LoVo (cell line): ENCODE measurements at places on chromosomes 4 and X.

DNA sequence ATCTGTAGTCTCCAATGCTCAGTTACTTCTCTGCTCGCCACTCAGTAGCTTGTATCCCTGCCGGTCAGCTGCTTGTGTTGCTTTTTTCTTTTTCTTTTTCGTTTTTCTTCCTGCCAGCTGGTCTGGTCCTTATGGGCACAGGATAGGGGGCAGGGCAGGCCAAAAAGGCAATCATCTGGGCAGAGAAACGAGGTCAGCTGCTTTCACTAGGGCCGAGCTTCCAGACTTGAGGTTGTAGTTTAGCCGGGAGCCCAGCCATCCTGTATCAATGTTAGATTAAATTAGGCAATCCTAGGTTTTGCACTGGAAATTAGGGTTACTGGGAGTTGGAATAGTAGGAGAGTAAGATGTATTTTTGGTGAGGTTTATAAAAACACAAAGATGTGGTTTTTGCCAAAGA, 3.4 kb downstream of the ARSF start:
- no peak for DNase-seq

DNA sequence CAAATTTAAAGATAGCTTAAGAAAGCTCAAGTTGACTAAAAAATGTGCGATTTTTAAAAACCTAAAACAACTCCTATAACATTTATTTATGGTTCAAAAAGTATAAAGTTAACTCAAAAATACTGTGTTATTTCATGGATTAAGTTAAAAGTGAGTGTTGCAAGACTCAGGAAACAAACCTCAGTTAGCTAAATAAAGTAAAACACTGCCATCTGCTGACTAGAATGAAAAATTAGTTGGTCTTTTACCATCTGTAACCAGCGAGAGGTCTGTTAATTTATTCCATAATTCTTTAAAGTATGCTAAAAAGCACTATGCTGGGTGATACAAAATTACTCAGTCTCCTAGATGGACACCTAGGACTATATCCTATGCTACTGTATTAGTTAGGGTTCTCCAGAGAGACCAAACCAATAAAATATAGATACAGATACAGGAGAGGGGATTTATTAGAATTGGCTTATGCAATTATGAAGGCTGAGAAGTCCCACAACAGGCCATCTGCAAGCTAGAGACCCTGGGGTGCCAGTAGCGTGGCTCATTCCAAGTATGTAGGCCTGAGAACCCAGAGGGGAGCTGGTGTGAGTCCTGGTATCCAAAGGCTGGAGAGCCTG, 4.9 kb upstream of the WDFY3 start:
- peak; percentile 63 for DNase-seq

- DNase-seq, result no peak
Measured at GRCh38 chrX:72394518-72395170, 88.9 kb upstream of the CITED1 start.

- DNase-seq, result no peak
Measured at GRCh38 chr4:108465886-108466500, 154.4 kb upstream of the RPL34 start.

DNA sequence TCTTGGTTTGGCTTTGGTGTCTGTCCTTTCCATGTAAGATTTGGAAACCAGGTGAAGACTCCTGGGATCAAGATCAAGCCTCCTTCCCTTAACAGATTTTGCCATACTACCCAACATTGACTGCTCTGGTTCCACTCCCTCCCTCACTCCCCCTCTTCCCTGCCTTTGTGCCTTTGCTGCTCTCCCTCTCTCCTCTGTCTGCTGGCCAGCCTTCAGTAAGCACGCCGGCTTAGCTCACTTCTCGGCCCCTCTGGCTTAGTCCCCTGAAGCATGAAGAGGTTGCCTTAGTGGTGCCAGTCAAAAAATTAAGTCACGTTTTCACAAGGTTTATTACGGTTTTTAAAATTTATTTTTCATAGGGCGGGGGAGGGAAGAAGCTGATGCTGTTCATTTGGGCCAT, 6.0 kb downstream of the GRIA3 start:
- DNase-seq, result no peak

DNA sequence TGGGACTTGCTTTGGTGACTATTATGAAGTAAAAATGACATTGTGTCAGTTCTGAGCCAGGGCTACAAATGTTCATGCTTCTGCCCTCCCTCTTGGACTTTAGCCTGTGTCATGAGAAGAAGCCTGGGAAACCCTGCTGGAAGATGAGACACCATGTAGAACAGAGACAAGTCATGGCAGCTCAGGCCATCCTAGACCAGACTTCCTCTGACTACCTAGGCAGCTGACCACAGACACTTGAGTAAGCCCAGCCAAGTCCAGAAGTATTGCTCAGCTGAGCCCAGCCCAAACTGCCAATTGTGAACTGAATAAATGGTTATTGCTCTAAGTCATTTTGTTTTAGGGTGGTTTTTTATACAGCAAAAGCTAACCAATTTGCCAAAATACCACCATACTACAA, 467.6 kb upstream of the CNKSR2 start:
- no peak for DNase-seq

DNA sequence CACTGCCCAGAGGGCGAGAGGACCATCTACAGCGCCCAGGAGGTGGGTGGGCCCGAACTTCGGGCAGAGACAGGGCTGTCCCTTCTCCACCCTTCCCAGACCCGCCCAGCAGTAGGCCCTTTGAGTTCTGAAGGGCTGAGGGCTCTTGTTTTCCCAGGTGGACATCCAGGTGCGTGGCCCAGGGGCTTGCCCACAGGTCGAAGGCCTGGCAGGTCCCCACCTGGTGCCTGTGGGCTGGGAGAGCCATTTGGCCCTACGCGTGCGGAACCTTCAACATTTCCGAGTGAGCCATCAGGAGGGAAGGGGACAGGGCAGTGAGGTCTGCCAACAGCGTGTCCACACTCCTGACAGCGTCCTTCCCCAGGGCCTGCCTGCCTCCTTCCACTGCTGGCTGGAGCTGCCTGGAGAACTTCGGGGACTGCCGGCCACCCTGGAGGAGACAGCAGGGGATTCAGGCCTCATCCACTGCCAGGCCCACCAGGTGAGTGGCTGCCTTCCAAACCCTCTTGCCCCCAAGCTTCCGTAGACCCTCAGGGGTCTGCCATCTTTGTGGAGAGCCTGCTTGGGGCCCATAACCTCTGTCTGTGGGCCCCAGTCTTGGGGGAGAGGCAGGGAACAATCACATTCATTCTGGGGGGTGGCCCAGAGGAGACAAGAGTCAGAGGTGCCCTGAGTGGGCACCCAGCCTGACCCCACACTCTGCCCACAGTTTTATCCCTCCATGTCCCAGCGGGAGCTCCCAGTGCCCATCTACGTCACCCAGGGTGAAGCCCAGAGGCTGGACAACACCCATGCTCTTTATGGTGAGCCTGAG, 6.8 kb downstream of the PLXNB3 start:
- no peak for DNase-seq

DNA sequence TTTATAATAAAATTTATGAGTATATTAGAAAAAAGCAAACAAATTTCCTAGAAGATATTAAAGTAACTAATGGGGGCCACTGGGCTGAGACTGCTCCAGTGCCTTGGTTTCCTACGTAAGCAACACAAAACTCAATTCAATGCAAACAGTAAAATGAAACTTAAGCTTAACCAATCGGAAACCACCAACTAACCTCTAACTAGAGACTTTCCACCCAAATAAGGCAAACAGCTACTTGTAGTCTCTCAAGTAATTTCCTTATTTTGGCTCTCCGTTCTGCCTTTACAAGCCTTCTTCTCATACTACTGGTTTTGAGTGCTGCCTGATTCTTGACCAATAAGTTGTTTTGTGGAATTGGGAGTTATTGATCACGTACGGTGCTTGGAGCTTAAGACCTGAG, 167.3 kb upstream of the VEGFC start:
- DNase-seq, result no peak

DNA sequence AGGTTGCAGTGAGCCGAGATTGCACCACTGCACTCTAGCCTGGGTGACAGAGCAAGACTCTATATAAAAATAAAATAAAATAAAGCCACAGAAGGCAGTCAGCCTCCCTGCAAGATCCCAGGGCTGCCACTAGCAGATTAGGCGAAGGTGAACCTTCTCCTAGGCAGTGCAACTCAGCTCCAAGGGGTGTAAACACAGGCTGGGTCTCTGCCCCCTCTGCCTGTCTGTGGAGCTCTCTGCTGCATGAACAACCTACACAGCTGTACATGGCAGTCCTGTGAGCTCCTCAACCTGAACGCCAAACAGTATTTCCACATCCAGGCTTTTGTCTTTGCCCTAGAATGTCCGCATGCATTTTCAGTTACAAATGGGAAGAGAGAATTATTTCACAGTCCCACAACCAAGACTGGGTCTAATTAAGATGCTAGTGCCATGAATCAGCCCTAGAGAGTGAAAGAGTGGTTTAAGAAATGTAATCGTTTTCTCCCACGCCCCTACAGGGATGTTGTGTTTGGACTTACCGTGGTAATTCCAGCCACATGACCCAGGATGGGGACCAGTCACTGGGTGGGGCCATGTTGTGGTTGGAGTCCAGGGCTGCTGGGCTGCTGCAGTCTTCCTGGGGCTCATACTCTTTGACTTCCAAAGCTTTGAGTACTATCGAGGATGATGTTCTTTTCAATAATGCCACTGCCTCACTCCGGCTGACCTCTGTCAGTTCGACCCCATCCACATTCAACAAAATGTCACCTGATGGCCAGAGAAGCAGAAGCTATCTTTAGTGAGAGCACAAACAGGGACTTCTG, 99.0 kb downstream of the FIP1L1 start:
- DNase-seq, result peak; percentile 33

- no peak for DNase-seq
Measured at GRCh38 chrX:51955200-51955599, 61.8 kb downstream of the MAGED1 start.

GRCh38 chr4:29405116-29405515, 1315.1 kb upstream of the PCDH7 start:
- DNase-seq, result no peak

GRCh38 chr4:173337463-173337862, 3.3 kb upstream of the HMGB2 start:
- no peak for DNase-seq

DNA sequence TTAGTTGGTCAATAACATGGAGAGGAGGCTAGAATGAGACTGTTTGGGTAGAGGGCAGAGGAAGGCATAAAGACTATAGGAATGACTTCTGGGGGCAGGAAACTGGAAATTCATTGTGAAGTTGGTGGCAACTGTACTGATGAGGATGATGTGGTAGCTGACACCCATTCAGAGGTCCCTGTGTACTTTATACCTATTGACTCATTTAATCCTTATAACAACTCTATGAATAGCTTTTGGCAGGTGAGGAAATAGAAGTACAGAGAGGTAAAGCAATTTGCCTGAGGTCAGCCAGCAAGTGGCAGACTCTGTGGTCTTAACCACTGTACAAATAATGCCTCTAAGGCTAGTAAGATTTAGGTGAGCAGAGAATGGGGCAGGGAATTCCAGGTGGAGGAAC, 100.1 kb downstream of the GATB start:
- no peak for DNase-seq

DNA sequence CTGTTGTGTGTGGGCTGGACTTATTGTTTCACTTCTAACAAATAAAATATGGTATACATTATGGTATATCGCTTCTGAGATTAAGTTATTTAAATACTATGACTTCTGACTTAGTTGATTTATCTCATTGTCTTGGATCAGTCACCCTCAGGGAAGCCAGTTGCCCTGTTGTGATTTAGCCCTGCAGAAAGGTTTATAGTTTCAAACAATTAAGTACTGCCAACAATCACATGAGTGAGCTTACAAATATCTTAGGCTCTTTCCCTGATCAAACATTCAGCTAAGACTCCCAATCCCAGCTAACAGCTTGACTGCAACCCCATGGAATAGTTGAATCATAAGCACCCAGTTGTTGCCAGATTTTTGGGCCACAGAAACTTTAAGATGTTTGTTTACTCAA, 85.4 kb downstream of the MAGEC1 start:
- DNase-seq, result no peak

GRCh38 chr4:2570551-2571222, 34.2 kb downstream of the FAM193A start:
- DNase-seq, result no peak
